ENCODE measurements at places on chromosomes 12 and 14.

- DNase-seq, result peak; percentile 95
These were observed 4.4 kb downstream of the REM2 start for GRCh38 chr14:22887260-22887989.

- no peak for DNase-seq
These were observed 76.4 kb downstream of the C12orf50 start for GRCh38 chr12:87952850-87953249.

DNA sequence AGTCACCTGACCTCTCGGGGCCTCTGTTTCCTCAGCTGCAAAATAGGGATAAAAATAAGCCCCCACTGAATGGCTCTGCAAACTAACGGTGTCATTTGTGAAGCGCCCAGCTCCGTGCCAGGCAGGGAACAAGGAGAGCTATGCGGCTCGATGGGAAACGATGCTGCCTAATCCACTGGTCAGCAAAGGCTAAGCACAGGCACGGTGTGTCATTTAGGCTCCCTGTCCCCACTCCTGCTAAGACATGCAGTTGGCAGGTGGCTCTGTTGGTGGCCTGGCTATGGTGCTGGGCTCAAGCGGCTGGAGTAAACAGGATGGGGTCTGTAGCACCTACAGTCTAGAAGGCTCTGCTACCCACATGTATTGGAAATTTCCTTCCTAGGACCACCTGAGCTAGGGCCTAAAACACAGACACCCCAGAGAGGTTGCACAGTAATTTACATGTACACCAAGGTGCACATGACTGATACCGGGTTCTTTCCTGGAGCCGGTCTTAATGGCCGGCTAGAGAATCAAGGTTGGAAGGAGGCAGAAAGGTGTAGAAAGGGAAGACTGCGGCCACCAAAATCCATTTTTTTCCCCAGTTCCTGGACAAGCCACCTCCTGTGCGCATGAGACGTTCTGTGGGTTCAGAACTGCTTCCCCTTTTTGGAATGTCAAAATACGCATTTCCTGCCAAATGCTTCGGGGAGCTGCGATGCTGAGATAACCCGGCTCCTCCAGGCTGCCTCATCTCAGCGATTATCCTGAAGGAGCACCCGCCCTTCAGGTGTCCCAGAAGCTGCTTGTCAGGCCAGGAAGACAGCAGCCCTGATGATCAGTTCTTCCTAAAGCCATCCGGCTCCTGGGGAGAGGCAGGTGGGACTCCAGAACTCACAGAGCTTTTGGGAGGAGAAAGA is 1.0 kb downstream of the CACNA2D4 start:
- DNase-seq, result no peak

GRCh38 chr12:64918801-64919200 is 94.4 kb downstream of the TBC1D30 start:
- DNase-seq, result no peak
